ENCODE measurements at places on chromosomes 12 and 14. TPM values are rescaled to one million over a fixed set of nuclear protein-coding genes. Genes with fewer than 3 reads are reported as not detected.

The NFE2 gene
- total RNA-seq, result not detected

The ZDHHC22 gene
- 13.4 TPM for total RNA-seq

The NOS1 gene
- 131 TPM for total RNA-seq

The TMEM229B gene
- not detected for total RNA-seq

The SCNN1A gene
- not detected for total RNA-seq

The TSPAN19 gene
- 0.49 TPM for total RNA-seq

DNA sequence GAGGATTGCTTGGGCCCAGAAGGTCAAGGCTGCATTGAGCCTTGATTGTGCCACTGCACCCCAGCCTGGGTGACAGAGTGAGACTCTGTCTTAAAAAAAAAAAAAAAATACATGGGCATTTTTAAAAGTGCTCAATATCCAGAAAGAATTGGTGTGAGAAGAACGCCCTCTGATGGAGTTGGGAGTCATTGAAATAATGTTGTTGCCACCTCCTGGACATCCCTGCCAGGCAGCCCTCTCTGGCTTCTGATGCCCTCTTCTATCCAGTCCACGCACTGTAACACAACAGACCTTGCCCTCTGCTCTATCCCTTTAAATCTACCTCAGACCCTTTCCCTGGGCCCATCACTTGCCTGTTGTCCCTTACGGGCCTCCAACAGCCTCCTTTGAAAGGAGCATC is 4.9 kb downstream of the PTGDR start:
- H3K4me1 ChIP-seq, result no peaks in the 10 kb centered on the region
- no peak overlapping the region for H3K27ac ChIP-seq
- no peak for DNase-seq
- no peaks in the 10 kb centered on the region for H3K27me3 ChIP-seq

GRCh38 chr12:75613981-75614380 is 102.6 kb upstream of the KRR1 start:
- no peaks in the 10 kb centered on the region for H3K4me1 ChIP-seq
- no peak overlapping the region for H3K27ac ChIP-seq
- H3K27me3 ChIP-seq, result no peaks in the 10 kb centered on the region
- no peaks in the 10 kb centered on the region for H3K36me3 ChIP-seq
- DNase-seq, result no peak
- H3K4me3 ChIP-seq, result no peak overlapping the region

GRCh38 chr12:39807043-39807442 is 187.4 kb upstream of the ABCD2 start:
- H3K4me1 ChIP-seq, result no peaks in the 10 kb centered on the region
- peak; percentile 11 for DNase-seq
- H3K27ac ChIP-seq, result no peak overlapping the region
- H3K27me3 ChIP-seq, result no peaks in the 10 kb centered on the region

GRCh38 chr12:131894981-131895639 is 688 bp downstream of the ULK1 start:
- no peak for DNase-seq
- peak overlapping the region; percentile 77 for H3K4me3 ChIP-seq
- peak overlapping the region; percentile 71 for H3K27ac ChIP-seq
- no peaks in the 10 kb centered on the region for H3K36me3 ChIP-seq
- no peaks in the 10 kb centered on the region for H3K4me1 ChIP-seq
- no peaks in the 10 kb centered on the region for H3K27me3 ChIP-seq

DNA sequence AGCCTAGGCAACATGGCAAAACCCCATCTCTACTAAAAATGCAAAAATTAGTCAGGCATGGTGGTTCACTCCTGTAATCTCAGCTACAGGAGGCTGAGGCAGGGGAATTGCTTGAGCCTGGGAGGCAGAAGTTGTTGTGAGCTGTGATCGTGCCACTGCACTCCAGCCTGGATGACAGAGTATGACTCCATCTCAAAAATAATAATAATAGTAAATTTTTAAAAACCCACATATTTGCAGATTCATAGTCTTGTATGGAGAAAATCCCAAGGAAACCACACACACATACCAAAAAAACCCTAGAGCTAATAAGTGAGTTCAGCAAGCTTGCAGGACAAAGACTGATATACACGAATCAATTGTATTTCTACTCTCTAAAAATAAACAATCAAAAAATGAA is 19.0 kb upstream of the MTHFD1 start:
- H3K27ac ChIP-seq, result no peak overlapping the region
- H3K27me3 ChIP-seq, result no peaks in the 10 kb centered on the region
- DNase-seq, result no peak
- no peak overlapping the region for H3K4me3 ChIP-seq
- H3K36me3 ChIP-seq, result no peaks in the 10 kb centered on the region
- no peaks in the 10 kb centered on the region for H3K4me1 ChIP-seq

DNA sequence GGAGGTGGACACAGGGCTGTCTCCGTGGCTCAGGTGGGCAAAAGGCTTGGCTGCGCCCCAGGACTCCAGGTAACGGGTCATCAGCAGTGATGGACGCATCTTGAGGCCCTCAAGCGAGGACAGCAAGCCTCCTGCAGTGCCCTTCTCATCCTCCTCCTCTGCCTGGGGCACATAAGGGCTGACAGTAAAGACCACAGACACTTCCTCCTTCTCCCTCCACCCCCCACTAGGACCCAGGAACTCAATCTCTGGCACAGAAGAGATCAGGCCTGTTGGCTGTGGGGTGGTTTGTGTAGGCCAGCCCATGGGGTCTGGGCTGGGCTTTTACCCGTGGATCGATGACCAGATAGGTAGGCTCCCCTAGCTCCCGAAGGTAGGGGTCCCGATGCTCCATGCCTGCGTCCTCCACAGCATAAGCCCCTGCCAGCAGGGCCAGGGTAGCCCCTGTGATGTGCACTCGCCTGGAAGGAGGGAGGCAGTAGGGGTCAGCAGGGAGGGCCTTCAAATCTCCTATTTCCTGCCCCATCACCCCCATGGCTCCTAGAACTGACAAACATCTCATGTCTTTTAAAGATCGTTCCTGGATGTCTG is 5.7 kb downstream of the ADCY4 start:
- peaks cover 2% of the 10 kb centered on the region for H3K4me1 ChIP-seq
- H3K4me3 ChIP-seq, result no peak overlapping the region
- no peak overlapping the region for H3K27ac ChIP-seq

GRCh38 chr12:80262346-80262745 is 163.0 kb downstream of the OTOGL start:
- no peaks in the 10 kb centered on the region for H3K27me3 ChIP-seq
- no peaks in the 10 kb centered on the region for H3K4me1 ChIP-seq
- DNase-seq, result no peak
- H3K4me3 ChIP-seq, result no peak overlapping the region

GRCh38 chr12:78402366-78403134 is 462.0 kb upstream of the SYT1 start:
- H3K27me3 ChIP-seq, result no peaks in the 10 kb centered on the region
- peak overlapping the region; percentile 37 for H3K27ac ChIP-seq
- no peaks in the 10 kb centered on the region for H3K36me3 ChIP-seq
- H3K4me3 ChIP-seq, result no peak overlapping the region

- no peaks in the 10 kb centered on the region for H3K27me3 ChIP-seq
- peaks cover 2% of the 10 kb centered on the region for H3K4me1 ChIP-seq
- no peak overlapping the region for H3K4me3 ChIP-seq
- DNase-seq, result no peak
- H3K27ac ChIP-seq, result no peak overlapping the region
Observed at GRCh38 chr14:54715239-54715638, 148.3 kb downstream of the SAMD4A start.

- no peak overlapping the region for H3K4me3 ChIP-seq
- H3K27me3 ChIP-seq, result no peaks in the 10 kb centered on the region
- DNase-seq, result no peak
Observed at GRCh38 chr12:91920276-91920675, 225.4 kb downstream of the BTG1 start.

- H3K27ac ChIP-seq, result no peak overlapping the region
- peaks cover 16% of the 10 kb centered on the region for H3K27me3 ChIP-seq
- no peaks in the 10 kb centered on the region for H3K36me3 ChIP-seq
- H3K4me1 ChIP-seq, result no peaks in the 10 kb centered on the region
- no peak overlapping the region for H3K4me3 ChIP-seq
Observed at GRCh38 chr12:113081873-113082272, 25.3 kb downstream of the DTX1 start.

GRCh38 chr12:128807161-128807724 is 16.5 kb downstream of the SLC15A4 start:
- H3K4me1 ChIP-seq, result no peaks in the 10 kb centered on the region
- no peaks in the 10 kb centered on the region for H3K27me3 ChIP-seq
- no peak overlapping the region for H3K4me3 ChIP-seq

- no peaks in the 10 kb centered on the region for H3K36me3 ChIP-seq
- H3K4me1 ChIP-seq, result no peaks in the 10 kb centered on the region
Observed at GRCh38 chr12:78470354-78471195, 394.0 kb upstream of the SYT1 start.

Data from SJCRH30 (cell line).